ENCODE measurements at places on chromosomes 5 and 9.
A peak's percentile ranks its signal among the peaks of the same experiment; 100 is the strongest.

GRCh38 chr5:67165526-67166459 lies 30.8 kb downstream of the CD180 start:
- peak; percentile 56 for DNase-seq

- DNase-seq, result no peak
Measured at GRCh38 chr5:13580058-13580457, 364.4 kb downstream of the DNAH5 start.

- no peak for DNase-seq
Measured at GRCh38 chr9:128999581-129000206, 28.4 kb downstream of the SH3GLB2 start.

- no peak for DNase-seq
Measured at GRCh38 chr9:36891341-36891811, 142.7 kb downstream of the PAX5 start.

DNA sequence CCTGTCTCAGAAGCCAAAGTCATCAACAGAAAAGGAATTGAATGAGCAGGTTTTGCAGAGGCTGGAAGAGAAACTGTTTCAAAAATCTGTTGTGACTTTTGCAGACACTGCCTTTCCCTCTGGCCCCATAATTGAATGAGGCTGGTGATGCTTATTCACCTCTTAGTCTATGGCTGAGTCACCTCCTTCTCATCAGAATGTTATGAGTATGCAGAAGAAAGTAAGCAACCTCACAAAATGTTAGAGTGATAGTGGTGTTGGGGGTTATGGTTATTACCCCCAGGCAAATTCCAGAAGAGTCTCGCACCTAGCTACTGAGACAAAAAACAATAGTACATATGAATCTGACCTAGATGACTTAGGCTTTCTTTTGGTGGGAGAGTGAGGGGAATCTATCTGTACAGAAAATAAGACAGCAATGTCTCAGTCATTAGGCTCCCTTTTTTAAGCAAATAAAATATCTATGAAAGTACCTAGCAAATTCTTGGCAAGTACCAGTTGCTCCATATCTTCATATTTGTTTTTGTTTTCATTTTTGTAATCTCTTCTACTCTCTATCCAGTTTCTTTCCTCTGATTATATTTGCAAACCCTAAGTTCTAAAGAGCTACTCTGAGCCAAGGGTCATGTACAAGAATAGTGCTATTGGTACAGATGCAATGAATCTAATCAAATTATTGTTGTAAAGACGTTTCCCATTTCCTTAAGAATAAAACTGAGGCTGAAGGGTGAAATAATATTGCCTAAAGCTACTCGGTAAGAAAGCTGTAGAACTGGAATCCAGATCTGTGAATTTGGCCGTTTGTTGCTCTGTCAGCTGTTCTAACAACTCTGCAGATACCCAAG lies 498.1 kb upstream of the TNC start:
- no peak for DNase-seq

- no peak for DNase-seq
Measured at GRCh38 chr9:2526071-2526828, 95.3 kb upstream of the VLDLR start.

DNA sequence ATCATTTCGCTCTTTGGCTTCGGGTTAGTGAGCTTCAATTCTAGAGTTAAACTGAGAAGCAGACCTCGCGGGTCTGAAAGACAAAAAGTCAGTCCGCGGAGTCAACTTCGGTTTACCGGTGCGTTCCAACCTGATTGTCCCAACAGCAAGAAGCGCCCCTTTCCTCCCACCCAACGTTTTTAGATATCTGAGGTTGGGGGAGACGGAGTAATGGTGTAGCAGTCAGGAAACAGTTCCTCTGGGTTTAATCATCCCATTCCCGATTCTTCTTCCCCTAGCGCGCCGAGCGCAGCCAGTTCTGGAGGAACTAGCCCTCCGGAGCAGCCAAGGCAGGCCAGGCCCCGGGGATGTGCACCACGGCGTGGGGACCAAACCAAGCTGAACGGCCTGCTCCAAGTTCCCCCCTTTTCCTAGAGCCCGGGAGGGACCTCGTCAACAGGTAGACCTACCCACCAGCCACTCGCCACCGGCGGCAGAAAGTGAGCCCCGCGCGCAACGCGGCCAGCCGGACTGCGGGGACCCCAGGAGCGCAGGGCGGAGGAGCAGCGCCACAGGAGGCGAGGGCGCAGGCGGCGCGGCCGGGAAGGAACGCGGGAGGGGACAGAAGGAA lies 622 bp upstream of the ISL1 start:
- DNase-seq, result no peak

- peak; percentile 63 for DNase-seq
Measured at GRCh38 chr9:33466565-33467495, 6.9 kb downstream of the NOL6 start.

DNA sequence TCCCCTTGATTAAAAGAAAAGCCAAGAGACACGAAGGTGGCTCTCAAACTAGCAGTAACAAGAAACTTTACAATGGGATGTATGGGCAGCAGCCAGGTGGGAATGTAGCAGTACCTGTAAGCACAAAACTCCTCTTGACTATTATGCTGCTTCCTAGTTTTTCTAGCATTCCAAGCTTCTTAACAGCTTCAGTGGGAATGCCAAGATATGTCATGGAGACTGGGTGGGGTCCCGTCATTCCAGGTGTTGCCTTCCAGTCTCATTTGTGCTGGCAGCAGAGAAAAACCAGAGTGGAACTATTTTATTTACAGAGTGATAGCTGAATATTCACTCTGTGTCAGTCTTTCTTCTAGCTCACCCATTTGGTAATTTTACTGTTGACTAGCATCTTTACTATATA lies 236.6 kb downstream of the ARL15 start:
- no peak for DNase-seq

DNA sequence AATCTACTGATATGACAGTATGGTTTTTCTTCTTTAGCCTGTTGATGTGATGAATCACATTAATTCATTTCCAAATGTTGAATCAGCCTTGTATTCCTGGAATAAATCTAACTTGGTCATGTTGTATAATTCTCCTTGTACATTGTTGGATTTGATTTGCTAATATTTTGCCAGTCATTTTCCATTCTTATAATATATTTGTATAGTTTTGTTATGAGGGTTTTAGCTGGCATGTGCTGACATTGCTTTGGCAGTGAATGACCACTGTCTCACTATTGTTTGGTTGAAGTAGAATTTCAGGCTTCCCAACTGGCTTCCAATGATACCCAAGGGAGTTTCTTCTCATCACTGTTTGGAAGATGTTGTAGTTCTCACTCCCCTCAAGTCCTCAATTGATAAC lies 983.0 kb upstream of the PTPRD start:
- no peak for DNase-seq

DNA sequence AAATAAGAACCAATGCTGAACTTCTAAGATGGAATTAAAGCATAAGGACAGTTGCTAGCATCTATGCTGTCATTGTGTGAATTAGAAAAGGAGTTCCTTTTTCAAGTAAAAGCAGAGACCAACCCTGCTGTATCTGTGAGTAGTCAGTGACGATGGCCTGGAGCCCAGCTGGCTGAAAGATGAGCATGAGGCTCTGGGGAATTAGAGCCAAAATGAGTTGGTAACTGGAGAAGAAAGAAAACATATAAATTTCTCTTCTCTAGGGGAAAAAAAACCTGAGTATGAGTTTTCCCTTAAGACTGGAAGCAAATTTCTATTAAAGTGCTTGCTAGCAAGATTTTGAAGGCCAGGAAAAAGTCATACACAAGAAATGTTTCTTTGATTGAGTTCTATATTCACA lies 1.6 kb upstream of the SPZ1 start:
- DNase-seq, result no peak

DNA sequence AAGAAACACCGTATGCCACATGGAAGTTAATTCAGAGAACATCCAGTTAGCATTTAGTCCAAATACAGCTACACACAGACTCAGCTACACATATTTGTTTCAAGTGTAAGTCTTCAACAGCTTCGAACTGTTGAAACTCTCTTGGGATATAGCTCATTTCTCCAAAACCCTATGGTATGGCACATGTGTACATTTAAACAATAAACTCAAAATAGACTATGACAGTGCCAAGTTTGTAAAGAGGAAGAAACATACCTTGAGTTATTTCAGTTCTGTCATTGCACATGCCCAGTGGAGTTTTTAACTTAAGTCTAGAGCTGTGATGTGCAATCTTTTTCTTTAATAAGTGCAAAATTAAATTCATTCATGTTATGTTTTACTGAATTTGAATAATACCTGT lies 155.1 kb upstream of the RAI14 start:
- DNase-seq, result no peak

- DNase-seq, result peak; percentile 66
Measured at GRCh38 chr5:39217365-39218281, 1.7 kb downstream of the FYB1 start.

- no peak for DNase-seq
Measured at GRCh38 chr5:32543291-32543690, 42.1 kb upstream of the SUB1 start.

DNA sequence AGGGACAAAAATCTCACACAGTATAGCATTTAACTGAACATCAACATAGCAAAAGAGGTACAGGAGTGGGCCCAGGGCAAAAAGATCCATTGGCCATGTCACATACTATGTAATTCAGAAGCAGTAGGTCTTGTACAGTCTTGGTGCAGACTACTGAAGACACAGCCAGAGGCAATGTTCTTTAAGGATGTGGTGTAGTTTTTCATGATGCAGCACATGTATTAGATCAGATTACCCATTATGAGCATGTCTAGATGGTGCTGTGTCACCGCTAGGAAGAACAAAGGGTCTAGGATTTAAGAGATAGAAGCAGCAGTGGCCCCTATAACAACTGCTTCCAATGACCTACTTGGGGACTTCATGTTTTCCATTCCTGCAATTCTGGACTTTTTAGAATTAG lies 610.4 kb upstream of the MEF2C start:
- no peak for DNase-seq

DNA sequence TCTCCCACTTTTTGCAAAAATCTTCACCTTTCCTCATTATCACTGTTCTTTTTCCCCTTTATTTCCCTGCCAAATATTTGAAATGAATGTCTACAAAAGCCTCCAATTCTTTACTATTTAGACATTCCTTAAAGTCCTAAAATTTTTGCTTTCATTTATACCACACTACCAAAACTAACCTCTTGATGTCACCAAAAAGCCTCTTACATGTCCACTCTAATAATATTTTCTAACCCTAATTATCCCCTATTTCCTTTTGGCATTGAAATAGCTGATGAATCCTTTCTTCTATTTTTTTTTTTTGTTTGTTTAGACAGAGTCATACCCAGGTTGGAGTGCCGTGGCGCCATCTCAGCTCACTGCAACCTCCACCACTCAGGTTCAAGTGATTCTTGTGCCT lies 32.3 kb upstream of the NRG2 start:
- DNase-seq, result no peak

- no peak for DNase-seq
Measured at GRCh38 chr5:179819296-179820126, 1.2 kb upstream of the SQSTM1 start.

DNA sequence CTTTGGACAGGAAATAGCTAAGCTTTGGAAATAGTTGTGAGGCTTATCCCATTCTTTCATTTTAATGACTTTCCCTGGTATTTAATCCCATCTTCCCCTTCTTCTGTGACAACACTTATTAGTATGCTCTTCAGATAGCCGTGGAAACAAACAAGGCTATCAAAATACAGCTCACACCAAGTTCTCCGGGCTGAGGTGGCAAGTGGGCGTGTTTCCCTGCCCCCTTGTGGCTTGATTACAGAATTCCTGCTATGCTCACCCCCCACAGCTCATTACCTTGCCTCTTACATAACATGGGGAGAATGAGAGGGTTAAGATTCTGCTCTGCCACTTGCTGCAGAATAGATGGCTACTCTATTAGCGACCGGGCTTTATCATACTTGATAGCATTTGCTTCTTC lies 437.1 kb upstream of the TLE4 start:
- DNase-seq, result no peak

DNA sequence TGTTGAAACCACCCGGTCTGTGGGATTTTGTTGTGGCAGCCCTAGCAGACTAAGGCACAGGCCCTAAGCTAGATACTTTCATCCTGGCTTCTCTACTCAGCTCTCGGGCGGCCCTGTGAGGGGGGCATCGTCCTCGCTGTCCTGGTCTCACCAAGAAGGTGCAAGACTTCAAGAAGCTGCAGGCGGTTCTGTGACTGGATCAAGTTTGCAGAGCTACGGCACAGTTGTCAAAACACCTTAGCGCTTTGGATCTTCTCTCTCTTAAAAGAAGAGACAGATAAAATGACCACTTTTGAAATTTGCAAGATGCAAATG lies 119.4 kb upstream of the PHYKPL start:
- no peak for DNase-seq

Measured in stimulated activated CD8-positive, alpha-beta memory T cell treated with anti-CD3 and anti-CD28 coated beads, Interleukin-15, amount 100 ng/mL, for 1 hour (primary cell).